Skeletal muscle cell (primary cell): ENCODE measurements at places on chromosomes 2 and 18.

DNA sequence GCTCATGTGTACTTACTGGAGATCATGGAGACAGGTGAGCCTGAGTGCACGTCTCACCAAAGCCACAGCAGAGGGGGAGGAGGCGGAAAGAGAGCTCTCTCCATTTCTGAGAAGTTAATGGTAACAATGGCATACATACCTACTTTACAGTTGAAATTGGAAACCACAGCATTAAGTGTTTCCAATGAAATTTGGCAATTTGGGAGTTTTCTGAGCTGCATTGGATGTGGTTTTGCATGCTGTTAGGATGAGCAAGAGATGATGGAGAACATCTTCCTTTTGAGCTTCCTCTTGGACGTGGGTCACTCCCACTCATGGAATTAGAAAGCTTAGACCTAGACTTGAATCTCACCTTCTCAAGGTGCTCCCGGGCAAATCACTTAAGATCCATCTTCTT lies 25.5 kb upstream of the IL37 start:
- no peak for DNase-seq

DNA sequence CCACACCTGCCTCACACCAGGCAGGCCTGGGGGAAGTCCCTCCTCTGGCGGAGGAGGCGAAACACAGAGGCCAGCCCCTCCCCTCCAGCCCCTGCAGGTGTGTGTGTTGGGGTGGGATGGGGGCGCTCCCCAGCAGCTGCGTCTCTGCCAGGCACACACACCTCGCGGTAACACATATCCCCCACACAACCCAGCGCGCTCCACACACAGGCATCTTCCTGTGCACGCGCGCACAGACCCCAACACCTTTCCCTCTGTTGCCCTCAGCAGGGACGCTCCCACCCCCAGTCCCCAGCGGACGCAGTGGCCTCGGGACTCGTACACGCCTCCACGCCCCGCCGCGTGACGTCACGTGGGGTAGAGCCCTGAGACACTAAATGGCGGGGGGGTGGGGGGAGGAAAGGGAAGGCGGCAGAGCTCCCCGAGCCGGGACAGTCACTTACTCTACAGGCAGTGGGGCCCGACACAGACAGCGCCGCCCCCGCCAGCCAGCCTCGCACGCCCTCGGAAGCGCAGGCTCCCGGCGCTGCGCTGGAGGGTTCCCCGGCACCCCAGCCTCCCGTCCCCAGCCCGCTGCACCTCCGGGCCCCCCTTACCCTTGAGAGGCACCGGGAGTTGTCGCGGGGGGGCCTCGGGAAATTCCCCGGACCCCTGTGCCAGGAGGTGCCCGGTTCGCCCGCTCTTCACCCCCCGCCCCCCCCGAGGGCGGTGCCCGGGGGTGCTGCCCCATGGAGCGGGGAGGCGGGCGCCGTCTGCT lies at the start of gene WNT10A:
WNT10A (plus strand) TSS at position 751 of the 757 bp plus-strand sequence. CDS start 144 bp downstream, outside the sequence.
- no peak for DNase-seq

DNA sequence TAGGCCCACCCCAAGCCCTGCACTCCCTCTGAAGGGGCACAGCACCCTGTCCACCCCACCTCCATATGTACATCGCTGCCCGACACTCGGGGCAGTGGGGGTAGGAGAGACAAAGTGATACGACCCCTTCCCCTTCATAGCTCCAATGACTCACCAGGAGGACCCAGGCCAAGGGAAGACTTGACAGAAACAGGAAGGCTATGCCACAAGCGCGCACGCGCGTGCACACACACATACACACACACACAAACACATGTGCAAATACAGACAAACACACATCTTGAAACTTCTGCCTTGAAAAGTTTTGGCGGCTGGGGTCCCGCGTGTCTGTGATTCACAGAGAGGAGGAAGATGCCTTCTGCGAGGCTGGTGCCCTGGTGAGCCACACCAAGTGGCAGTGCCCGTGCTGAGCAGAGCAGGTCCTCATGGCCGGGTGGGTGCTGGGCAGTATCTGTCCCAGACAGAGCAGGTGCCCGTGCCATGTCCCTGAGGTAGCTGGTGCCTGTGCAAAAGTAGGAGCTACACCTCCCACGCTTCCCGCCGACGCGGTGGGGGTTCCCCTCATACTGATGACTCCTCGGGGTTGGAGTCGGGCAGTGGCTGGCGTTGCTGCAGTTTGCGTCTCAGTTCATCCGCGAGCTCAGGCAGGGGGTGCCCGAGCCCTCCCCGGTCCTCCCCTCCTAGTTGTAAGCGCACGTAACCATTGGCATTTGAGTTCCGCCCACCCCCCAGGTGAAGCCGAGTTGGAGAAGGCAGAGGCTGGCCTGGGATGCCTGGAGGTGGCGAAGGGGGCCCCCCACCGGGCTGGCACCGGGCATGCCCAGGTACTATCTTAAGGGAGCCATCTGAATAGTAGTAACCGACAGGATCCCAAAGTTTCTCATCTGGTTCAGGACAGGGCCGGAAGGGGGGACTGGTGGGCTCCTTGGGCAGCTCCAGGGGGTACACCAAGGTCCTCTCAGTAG lies 2.5 kb upstream of the ANKRD39 start:
- no peak for DNase-seq

DNA sequence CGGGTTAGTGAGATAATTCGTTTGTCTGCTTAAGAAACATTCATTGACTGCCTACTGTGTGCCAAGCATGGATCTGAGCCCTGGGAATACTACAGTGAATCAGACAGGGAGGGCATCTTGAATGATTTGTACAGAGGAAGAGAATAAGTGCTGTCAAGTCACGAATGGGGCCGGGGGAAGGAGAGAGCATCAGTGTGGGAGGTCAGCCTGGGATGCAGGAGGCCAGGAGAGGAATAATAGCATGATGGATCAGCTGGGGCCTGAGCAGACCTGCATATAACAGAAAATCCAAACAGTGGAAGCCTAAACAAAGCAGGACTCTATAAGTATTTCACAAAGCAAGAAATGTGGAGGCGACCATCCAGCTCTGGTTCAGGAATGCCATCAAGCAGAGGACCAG lies 55.4 kb upstream of the PAX8 start:
- DNase-seq, result no peak

DNA sequence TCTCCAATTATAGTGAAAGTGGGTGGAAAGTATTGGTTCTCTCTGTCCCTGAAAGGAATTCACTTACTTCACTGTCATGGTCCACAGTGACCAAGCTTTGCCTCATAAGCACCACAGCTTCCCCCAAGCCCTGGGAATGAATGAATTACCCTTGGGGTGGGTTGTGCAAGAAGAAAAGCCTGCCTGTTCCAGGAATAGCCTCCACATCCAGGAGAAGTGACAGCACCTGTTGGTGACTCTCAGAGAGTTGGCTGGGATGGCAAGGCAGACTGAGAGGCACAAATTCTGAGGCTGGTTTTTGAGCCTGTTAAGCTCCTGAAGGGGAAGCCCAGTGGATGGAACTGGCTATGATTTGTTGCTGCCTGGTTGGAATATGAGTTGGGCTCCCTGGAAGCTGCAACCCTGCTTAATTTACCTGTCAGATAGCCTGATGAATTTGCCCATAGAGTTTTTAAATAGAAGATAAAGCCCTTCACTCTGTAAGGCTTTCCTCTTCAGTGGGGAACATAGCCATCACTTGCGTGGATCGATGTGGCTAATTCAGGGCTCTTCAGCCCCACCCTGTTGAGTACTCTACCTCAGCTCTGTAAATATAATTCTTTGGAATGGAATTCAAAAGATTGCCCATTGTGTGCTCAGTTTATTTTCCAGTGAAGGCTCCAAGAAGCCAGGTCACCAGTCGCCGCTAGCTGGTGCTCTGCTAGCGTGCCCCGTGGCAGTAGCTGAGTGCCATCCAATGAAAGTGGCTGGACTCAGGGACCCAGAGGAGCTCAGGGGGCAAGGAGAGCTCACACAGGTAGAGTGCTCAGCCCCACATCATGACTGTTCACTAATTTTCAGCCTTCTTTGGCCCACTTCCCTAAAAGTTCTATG lies 479.3 kb downstream of the IRS1 start:
- DNase-seq, result no peak

GRCh38 chr2:3600256-3600855 lies 5.4 kb downstream of the COLEC11 start:
- DNase-seq, result no peak

DNA sequence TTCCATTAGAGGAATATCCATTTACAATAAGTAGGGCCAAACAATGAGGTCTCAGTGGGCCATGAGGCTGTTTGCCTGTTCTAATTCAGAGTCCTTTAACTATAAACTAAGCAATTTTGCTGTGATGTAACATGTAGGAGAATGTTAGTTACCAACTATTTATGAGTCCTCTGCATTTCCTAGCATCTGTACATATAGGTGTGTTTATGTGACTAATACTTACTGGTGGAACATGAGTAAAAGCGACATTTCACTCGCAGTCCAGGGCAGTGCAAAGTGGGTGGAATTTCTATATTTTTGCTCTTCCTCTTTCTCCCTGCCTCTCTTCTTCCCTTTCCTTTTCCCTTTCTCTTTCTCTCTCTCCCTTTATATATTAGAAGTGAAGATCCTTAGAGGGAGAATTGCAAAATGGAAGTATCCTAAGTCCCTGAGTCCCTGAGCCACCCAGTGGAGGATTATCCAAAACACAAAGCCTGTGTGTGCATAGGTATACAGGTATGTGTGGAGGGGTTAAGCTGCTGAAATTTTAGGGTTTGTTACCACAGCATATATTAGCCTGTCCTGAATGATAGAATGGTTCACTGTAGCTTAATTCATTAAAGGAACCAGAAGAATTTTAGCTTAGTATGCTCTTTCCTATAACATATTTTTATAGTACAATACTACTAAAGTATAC lies 487.0 kb upstream of the FANCL start:
- no peak for DNase-seq

- DNase-seq, result no peak
These were observed 110.3 kb downstream of the CMPK2 start for GRCh38 chr2:6755456-6755855.

- DNase-seq, result no peak
These were observed 15.9 kb downstream of the RNF152 start for GRCh38 chr18:61876899-61877298.

GRCh38 chr2:239819974-239820555 lies 205.1 kb downstream of the NDUFA10 start:
- DNase-seq, result no peak

DNA sequence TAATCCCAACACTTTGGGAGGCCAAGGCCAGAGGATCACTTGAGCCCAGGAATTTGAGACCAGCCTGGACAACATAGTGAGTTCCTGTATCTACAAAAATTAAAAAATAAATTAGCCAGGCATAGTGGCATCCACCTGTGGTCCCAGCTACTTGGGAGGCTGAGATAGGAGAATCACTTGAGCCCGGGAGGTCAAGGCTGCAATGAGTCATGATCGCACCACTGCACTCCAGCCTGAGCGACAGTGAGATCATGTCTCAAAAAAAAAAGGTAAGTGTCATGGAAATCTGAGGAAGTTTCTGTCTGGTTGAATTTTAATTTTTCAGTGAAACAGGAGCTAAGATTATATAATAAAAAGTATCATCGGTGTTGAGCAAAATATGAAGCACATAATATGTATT lies 2.5 kb upstream of the C2orf15 start:
- no peak for DNase-seq

DNA sequence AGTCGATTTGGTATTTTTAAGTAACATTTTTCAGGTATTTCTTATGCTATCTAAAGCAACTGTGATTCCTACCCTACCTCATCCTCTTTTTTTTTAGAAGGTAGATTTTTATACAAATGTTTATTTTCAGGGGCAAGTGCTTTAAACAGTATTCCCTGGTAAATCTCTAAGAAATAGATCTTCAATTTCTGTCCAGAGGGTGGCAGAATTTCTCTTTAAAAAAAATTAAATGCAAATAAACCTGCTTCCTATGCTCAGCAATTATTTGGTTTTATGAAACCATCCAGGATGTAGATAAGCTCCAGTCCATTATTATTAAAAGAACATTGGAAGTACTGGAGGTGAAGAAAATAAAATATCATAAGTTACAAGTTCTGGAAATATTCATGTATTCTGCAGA lies 191.9 kb downstream of the MYO3B start:
- DNase-seq, result no peak

DNA sequence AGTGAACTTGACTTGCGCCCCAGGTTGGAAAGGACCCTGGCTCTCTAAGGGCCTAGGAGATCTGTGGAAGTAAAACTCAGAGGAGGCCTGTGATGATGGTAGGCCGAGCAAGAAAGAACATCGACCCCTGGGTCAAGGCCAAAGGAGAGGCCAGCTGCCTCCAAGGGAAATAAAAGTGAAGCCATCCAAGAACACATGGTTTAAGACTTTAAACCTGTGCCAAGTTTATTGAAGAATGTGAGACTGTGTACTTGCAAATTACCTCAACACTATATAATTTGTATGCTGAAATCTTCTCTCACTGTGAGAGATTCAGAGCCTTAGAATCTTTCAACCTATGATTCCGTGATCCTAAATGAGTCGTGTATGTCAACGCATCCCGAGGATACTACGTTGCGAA lies 40.7 kb upstream of the COBLL1 start:
- DNase-seq, result peak; percentile 60

DNA sequence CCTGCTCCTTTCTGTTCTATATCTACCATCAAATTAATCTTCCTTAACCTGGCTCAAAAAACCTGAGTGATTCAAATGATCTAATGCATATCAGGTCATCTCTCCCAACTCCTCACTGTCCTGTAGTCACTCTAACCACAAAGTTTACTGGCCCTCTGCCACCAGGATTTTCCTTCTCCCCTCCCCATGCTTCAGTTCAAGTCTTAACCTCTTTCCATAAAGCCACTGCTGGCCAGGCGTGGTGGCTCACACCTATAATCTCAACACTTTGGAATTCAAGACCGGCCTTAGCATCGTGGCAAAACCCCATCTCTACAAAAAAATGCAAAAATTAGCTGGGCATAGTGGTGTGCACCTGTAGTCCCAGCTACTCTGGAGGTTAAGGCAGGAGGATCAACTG lies 7.5 kb upstream of the SP3 start:
- DNase-seq, result no peak

- no peak for DNase-seq
These were observed 75.3 kb upstream of the CHN1 start for GRCh38 chr2:175080479-175080878.

GRCh38 chr2:222375798-222376197 lies 48.5 kb upstream of the SGPP2 start:
- DNase-seq, result no peak

GRCh38 chr2:36886664-36887063 lies 79.7 kb downstream of the STRN start:
- DNase-seq, result no peak

- DNase-seq, result no peak
These were observed 477.4 kb upstream of the CHST9 start for GRCh38 chr18:27662537-27662936.

GRCh38 chr2:133167223-133167622 lies 401.0 kb downstream of the NCKAP5 start:
- DNase-seq, result no peak

GRCh38 chr2:9951272-9951521 lies 296 bp upstream of the GRHL1 start:
- DNase-seq, result no peak

- DNase-seq, result no peak
These were observed 99.2 kb upstream of the RAB6C start for GRCh38 chr2:129880309-129880708.

GRCh38 chr2:144430722-144431391 lies 89.1 kb downstream of the ZEB2 start:
- peak; percentile 72 for DNase-seq

DNA sequence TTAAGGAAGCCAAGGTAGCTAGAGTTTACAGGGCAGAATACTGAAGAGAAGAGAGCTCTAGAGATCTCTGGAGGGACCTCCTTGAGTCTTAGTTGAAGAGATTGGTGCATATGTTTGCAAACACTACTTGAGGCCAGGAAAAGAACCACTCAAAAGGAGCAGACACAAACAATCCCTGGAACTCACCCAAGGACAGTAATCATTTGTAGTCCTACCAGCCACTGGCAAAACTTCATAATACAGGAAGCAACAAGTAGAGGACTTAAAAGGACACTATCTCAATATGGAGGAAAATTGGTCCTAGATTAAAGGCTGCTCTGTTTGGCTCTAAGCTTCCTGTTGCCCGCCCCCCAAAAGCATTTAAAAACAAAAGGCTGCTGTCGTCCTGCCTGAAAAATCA lies 46.9 kb upstream of the UBXN4 start:
- DNase-seq, result no peak
